CD4-positive, alpha-beta T cell treated with Interleukin-1 beta for 1 hour (primary cell): ENCODE measurements at places on chromosomes 5 and 9.
A peak's percentile ranks its signal among the peaks of the same experiment; 100 is the strongest.

DNA sequence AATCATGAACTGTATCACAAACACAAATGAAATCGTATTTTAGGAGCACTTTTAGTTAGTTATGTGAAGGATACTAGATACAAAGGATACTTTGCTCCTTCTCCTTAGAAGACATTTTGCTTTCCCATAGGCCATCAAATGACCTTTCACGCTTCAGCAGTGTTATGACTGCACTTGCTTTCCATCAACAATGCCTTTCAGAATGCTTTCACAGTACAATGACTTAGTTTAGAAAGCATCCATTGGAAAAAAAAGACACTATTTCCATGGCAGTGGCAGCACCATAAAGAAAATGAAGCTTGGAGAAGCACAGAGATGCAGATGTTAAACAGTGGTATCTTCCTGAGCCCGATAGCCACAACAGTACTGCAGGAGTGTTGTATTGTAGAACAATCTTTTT lies 203.9 kb downstream of the PCSK1 start:
- no peak for DNase-seq

GRCh38 chr9:89872913-89873707 lies 268.3 kb downstream of the GADD45G start:
- no peak for DNase-seq

DNA sequence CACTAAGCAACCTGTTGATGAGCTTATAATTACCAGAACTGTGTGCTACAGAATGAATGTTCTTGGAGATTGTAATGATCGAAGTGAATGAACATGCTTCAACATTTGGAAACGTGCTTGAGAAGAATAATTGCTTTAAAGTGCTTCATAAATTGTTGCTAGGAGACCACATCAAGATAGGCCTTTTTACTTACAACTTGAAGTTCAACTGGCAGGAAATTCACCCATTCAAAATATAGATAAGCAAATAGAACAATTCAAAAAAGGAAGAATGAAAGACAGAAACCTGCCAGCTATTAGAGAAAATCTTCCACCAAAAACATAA lies 38.0 kb upstream of the SLC44A1 start:
- DNase-seq, result no peak

GRCh38 chr9:38391278-38392118 lies 1.0 kb upstream of the ALDH1B1 start:
- DNase-seq, result no peak

GRCh38 chr5:55626790-55627189 lies 85.3 kb downstream of the SLC38A9 start:
- no peak for DNase-seq

DNA sequence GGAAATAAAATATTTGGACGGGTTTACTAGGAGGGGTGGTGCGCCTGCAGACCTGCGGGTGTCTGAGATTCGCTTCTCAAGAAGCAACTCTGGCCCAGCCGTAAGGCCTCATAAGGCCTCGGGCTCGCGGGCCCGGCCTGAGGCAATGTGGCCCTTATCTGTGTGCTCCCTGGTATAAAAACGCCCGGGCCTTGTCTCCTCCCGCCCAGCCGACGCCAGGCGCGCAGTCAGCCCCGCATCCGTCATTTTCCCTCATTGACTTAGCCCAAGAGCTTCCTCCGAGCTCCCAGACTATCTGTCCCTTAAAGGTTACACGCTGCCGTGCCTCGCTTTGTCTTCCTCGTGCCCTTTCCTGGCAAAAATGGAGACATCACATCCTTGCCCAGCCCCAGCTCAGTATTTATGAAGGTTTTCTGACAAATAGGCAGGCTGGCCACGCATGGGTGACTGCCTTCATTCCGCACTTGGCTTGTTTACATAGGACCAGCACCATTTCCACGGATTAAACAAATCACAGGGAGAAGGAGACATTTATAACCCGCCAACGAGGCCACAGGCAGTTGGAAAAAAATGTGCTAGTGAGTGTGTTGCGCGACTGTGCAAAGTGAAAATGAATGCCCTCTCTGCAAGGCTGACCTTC lies 74.5 kb upstream of the TBCA start:
- no peak for DNase-seq

DNA sequence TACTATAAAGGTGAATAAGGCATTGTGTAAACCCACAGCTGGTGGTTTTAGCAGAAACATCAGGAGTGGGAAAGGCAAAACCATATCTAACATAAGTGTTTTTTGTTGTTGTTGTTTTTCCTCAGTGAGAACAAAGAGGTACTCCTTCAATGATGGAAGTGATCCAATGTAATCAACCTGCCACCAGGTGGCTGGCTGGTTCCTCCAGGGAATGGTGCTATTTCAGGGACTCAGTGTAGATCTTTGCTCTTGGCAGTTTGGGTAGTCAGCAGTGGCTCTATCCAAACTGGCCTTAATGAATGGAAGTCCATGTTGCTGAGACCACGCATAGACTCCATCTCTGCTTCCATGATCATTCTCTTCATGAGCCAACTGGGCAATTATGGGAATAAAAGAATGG lies 10.8 kb downstream of the DMRTA1 start:
- no peak for DNase-seq

DNA sequence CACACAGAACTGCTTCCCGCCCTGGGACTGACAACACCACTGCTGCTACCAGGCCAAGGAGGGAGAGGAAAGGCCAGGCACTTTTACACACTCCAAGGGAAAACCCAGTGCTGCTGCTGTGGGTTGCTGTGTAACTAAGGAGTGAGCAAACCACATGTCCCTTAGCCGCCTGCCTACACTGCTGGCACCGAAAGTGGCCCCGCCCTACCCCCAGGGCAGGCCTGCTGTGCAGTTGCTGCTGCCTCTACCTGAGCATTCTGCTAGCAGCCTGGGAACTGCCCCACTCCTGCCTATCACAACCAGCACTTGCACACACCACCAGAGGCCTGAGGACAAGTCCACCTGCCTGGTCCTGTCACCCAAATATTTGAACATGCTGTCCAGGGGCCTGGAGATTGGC lies 740.9 kb downstream of the DTWD2 start:
- no peak for DNase-seq

DNA sequence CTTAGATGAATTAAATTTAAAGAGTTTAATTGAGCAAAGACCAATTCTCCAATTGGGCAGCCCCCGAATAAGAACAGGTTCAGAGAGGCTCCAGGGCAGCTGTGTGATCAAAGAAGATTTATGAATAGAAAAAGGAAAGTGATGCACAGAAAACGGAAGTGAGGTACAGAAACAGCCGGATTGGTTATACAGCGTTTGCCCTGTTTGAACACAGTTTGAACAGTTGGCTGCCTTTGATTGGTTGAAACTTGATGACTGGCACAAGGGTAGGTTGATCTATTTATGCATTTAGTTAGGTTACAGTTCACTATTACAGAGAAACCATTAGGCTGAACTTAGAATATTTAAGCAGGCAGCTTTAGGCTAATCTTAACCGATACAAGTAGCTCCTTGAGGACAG lies 29.5 kb downstream of the NIM1K start:
- no peak for DNase-seq

DNA sequence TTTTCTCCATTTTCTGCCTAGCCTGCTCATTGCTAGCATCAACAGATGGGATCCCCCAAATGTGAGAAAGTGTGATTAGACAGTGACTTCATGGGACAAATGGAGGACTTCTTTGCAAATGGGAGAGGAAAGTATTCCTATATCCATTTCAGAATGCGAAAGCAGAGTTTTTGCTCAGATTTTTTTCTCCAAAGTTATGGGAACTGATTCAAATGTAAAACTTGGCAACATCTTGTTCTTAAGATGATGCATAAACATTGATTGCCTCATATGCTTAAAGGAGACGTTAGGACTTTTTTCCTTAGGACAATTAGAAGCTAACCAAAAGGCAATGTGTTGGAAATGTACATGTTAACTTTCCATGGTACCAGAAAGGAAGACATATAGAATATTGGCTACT lies 704.3 kb upstream of the ZNF608 start:
- no peak for DNase-seq

DNA sequence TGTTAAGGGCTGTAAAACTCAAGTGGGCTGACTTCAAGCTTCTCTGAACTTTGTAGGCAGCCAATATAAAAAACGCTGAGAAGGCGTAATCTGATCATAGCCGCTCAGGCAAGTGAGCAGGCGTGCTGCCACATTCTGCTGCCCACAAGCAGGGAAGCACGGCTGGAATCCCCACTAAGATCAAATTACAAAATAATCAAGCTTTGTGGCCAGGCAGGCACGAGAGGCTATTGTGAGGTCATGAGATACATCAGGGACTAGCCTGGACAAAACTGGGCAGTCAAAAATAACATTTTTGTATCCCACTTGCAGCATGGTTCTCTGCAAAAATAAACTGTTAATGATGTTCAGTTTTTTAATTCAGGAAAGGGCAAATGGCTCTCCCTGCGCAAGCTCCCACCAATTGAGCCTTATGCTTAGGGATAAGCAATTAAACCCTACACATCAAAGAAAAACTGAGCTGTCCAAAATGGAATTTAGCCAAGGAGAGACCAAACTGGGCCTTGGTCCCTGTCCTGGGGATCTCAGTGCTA lies 64.0 kb downstream of the POU5F2 start:
- DNase-seq, result no peak

- peak; percentile 20 for DNase-seq
Observed at GRCh38 chr9:129422843-129423192, 198.1 kb downstream of the C9orf50 start.

GRCh38 chr9:135198144-135198543 lies 110.7 kb downstream of the OLFM1 start:
- no peak for DNase-seq

DNA sequence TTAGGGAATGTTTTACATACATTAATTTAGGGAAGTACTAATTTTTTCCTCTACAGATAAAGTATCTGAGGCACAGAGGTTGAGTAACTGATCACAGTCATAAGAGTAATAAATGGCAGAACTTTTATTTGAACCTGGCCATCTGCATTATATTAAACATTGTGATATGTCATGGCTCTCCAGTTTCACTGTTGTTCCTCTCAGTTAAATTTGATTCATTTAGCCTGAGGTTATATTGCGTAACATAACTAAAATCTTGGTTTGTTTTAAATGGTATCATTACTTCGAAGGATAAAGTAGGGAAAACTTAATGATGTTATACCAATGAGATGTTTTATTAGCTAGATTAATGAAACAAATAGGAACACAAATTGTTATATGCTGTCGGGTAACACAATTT lies 284.4 kb downstream of the KDM4C start:
- no peak for DNase-seq

DNA sequence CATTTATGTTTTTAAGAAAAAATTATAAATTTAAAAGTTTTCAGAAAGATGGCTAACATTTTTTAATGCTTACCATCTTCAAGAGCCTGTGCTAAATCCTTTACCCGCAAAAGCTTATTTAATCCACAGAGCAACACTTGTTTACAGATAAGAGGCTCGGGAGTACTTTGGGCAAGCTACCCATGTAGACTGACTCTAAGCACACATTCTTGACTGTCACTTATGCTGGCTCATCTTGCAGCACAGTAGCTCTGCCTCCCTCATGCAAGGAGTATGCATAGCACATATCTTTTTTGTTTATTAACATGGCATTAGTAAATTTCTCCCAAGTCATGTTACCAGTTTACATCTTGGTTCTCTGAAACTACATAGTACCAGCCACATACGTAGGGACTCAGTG lies 14.7 kb downstream of the SH3RF2 start:
- no peak for DNase-seq

DNA sequence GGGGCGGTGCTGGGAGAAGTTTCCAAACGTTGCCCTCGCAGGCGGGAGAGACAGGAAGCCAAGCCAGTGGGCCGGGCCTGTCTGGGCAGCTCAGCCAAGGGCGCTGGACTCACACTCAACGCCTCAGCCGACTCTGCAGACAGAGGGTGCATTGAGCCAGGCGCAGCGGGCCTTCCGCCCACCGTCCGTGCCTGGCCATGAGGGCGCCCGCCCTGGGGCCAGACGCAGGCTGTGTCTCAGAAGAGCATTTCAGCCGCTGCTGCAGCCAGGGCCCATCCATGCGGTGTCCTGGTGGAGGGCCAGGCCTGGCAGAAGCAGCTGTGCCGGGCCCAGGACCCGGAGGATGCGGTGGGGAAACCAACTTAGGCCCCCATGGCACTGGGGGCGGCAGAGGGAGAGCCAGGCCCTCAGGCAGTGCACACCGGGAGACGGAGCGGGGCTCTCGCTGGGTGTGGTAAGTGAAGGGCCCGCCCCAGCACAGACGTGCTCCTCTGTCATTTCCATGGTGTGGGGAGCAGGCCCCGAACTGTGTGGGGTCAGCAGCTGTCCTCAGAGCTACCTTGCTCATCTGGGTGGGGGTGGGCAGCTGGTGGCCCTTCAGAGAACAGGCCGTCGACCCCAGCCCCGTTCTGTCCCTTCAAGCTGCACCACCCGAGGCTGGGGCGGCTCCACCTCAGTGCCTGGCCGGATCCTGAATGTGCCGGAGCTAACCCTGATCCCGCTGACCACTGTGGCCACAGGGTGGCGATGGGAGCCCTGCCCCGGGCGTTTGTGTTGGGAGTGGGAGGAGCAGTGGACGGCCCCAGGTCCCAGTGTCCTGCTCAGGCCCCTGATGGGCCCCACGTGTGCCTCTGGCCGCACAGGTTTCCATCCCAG lies 18.0 kb downstream of the DNLZ start:
- DNase-seq, result no peak

GRCh38 chr5:89823046-89823445 lies 586.5 kb downstream of the CETN3 start:
- no peak for DNase-seq

- DNase-seq, result no peak
Observed at GRCh38 chr5:56632939-56633338, 182.4 kb upstream of the MAP3K1 start.

- no peak for DNase-seq
Observed at GRCh38 chr9:128382261-128382660, 11.1 kb downstream of the URM1 start.

DNA sequence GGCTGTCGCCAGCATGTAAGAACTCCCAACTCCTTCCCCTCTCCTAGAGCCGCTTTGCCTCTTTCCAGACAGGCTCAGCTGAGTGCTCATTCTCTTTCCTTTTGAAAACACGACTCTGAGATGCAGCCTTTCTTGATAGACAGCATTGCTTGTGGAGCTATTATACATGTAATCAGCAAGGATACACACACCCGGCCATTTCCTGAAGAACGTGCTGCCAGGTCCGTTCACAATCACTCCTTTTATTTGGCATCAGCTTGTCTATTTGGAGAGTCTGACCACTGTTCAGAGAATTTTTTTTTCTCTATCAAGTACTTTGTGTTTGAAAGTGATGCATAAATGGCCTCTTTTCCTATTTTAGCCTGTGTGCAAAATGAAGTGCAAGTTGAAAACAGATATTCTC lies 328.7 kb downstream of the MARCHF11 start:
- DNase-seq, result no peak

DNA sequence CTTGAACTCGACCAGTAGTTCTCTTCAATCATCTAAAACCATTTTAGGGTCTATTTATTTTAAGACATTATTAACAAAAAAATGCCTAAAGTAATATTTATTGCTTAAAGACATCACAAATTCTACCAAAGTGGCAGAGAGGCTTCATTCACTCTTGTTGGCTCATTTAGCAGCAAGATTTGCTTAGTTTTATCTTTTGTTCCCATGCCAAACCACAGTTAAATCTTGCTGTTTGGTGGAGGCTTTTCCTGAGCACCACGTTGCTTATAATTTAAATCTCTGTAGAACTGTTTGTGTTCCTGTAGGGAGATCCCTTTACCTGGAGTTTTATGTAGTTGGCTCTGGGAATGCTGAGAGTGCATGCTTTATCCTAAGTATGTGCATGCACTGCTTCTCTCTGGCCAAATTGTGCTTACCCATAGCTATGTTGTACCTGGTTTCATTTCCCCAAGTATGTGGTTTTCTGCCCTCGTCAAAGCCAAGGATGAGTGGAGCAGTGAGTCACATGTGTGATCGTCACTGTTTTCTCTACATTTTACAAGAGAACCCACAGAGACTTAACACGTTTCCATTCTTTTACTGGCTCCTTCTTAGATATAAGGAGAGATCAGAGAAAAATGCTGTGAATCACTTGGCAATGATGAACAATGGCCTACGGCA lies 42.1 kb upstream of the MAST4 start:
- no peak for DNase-seq
